Right renal pelvis (tissue), 4 donors: ENCODE measurements at places on chromosomes 12 and 14. TPM values are rescaled to one million over a fixed set of nuclear protein-coding genes. Genes with fewer than 3 reads are reported as not detected.
A peak's percentile ranks its signal among the peaks of the same experiment; 100 is the strongest.

DNA sequence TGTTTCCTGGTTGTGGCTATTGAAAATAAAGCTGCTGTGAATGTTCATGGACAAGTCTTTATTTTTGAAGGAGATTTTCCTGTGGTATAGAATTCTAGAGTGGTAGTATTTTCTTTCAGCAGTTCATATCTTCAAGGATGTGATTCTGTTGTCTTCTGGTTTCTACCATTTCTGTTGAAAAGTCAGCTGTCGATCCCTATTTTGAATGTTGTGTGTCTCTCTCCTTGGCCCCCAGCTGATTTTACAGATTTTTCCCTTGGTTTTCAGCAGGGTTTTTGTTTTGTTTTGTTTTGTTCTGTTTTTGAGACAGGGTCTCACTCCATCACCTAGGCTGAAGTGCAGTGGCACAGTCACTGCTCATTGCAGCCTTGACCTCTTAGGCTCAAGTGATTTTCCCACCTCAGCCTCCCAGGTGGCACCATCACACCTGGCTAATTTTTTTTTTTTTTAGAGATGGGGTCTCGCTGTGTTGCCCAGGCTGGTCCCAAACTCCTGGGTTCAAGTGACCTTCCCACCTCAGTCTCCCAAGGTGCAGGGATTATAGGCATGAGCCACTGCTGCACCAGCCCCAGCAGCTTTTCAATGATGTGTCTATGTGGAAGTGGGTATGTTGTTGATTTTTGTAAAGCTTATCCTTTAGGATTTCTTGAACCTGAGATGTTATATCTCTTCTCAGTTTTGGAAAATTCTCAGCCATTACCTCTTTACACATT lies 28.1 kb downstream of the CFAP251 start:
- no peak for DNase-seq

DNA sequence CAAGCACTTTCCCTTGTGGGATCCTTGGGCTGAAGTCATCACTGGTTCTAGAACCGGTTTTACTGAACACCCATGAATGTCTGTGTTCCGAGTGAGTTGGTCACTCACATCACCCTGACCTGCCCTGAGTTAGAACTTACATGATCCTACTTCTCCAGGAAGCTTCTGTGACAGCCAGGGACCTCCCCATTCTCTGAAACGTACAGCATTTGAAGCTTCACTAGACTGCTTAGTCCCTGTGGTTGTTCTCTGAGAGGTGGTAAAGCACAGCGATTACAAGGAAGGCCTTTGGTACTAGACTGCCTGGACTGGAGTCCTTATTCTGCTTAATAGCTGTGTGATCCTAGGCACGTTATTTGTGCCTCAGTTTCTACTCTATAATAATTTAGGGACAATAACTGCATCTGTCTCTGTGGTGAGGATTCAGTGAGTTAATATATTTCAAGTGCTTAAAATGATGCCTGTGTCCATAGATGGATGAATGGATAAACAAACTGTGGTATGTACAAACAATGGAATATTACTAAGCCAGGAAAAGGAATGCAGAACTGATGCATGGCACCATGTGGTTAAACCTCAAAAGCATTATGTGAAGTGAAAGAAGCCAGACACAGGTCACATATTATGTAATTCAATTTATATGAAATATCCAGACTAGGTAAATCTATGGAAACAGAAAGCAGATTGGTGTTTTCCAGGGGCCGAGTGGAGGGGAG lies 54.7 kb upstream of the DDX11 start:
- no peak for DNase-seq

DNA sequence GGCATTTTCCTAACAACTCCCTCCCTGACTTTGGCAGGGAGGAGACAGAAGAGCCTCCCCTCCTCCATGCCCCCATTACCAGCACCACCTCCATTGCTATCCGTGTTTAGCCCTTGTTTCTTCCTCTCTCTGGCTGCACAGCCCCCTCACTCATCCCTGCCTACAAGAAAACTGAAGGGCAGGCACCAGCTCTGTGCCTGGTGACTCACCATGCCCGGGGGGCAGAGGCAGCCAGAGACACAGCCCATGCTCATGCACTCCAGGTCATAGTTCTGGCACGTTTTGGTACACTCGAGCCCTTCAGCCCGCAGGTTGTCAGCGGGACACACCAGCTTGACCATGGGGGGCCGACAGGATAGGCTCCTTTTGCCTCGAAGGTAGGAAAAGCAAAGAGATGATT lies 80.4 kb downstream of the VWF start:
- DNase-seq: no peak

- DNase-seq: no peak
Observed at GRCh38 chr12:84857525-84858208, 54.9 kb downstream of the SLC6A15 start.

- no peak for DNase-seq
Observed at GRCh38 chr14:105941226-105942166, 415.1 kb downstream of the TMEM121 start.

C12orf50 gene
- 0.29 TPM for polyA plus RNA-seq

- no peak for DNase-seq
Observed at GRCh38 chr12:79407671-79408622, 282.8 kb downstream of the PAWR start.

- DNase-seq: no peak
Observed at GRCh38 chr14:27392153-27392552, 794.3 kb upstream of the NOVA1 start.

TAC3 gene
- 5.3 TPM for polyA plus RNA-seq

KRT2 gene
- not detected for polyA plus RNA-seq

GRCh38 chr14:20482382-20482781 lies 13.2 kb downstream of the PNP start:
- DNase-seq: no peak

DNA sequence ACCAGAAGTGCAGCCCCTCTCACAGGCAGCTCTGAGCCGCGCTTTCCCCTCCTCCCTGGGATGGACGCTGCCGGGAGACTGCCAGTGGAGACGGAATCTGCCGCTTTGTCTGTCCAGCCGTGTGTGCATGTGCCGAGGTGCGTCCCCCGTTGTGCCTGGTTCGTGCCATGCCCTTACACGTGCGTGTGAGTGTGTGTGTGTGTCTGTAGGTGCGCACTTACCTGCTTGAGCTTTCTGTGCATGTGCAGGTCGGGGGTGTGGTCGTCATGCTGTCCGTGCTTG lies 12.3 kb upstream of the TAMALIN start:
- DNase-seq: no peak

GRCh38 chr12:91139286-91139685 lies 28.0 kb upstream of the LUM start:
- DNase-seq: no peak

DNA sequence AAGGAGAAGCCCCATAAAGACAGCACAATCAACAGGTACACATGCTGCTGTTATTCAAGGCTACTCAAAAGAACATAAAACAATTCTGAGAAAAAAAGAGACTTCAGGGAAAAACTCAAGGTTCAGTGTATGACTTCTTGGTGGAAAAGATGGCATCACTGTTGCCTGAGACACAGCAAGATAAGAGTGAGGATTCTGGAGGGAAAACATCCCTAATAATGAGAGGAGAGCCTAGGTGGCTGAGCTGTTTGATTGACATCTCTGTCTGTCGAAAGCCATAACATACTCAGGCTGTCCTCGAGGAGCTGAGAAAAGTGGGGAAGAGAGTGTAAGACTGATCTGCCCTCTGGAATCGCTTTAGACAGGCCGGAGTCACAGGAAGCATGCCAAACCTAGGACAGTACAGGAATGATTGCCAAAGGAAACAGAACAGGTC lies 193.4 kb upstream of the AMIGO2 start:
- DNase-seq: no peak

DNA sequence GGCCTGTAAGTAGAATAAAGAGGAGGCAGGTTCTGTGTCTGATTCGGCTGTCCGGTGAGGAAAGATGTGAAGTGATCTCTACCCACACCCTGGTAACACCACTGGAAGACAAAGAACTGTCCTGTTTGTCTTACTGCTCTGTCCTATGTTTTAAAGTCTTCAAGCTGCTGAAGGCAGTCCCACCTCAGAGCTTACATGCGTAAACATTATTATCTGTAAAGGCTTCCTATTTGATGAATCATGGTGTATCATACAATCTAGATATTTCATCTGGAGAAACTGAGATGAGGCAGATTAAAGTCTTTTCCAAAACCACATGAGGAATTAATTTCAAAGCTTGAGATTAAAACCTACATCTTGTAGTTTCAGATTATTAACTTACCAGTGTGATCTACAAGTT lies 427.6 kb downstream of the ZFP36L1 start:
- DNase-seq: no peak

P2RX2 gene
- polyA plus RNA-seq: 2.3 TPM

ARHGAP9 gene
- polyA plus RNA-seq: 2.5 TPM

DNA sequence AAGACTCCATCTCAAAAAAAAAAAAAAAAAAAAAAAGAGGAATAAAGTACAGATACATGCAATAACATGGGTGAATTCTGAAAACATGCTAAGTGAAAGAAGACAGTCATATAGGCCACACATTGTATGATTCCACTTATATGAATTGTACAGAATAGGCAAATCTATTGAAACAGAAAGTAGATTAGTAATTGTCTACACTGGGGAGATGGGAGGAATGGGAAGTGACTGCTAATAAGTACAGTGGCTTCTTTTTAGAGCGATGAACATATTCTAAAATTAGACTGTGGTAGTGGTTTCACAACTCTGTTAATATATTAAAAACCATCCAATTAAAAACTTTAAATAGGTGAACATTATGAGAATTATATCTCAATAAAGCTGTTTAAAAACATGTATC lies 74.4 kb downstream of the ANKS1B start:
- no peak for DNase-seq

GRCh38 chr12:100445081-100445481 lies 28.6 kb upstream of the NR1H4 start:
- no peak for DNase-seq

DNA sequence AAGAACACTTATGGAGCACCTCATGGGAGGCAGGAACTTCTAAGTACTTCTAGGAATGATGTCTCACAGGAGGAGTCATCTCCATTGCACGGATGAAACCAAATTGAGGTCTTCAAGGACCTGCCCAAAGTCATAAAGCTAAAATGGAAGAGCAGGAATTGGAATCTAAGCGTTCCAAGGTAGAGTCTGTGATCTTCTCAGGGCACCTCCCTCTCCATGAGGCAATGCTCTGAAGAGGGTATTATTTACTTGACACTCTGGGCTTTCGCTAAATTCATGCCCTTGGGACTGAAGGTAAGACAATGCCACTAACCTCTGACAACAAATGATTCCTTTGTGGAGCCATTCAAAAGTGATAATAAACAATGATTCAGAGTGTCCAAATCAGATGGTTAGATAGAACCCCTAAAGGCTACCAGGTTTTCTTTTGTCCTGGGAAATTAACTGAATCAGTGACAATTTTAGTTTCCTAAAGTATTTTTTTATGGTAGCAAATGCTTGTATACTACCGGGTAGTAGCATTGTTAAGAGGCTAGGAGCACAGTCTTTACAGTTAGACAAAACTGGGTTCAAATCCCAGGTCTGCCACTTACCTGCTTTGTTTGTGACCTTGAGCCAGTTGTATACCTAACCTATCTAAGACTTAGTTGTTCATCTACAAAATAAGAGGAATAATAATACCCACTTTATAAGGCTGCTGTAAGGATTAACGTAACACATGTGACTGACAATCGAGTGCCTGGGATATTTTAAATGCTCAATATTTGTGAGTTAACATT lies 12.3 kb downstream of the HMGA2 start:
- no peak for DNase-seq

HOXC12 gene
- polyA plus RNA-seq: not detected

DNA sequence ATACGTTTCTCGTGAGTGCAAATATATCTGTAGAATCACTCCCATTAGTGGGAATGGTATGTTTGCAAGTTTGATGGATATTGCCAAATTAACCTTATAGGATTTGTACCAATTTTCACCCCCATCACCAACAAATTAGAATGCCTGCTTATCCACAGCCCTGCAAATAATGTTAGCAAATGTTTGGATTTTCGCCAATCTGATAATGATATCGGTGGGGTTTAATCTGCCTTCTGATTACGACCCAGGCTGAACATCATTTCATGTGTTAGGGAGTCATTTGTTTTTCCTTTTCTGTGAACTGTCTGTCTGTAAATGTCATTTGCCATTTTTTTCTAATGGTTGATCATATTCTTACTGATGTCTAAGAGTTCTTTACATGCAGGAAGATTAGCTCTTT lies 4.1 kb upstream of the DAZAP2 start:
- DNase-seq: no peak

TRHDE gene
- polyA plus RNA-seq: 28.0 TPM

GRCh38 chr14:51954031-51954430 lies 35.3 kb upstream of the RTRAF start:
- no peak for DNase-seq

KRT84 gene
- polyA plus RNA-seq: not detected

DNA sequence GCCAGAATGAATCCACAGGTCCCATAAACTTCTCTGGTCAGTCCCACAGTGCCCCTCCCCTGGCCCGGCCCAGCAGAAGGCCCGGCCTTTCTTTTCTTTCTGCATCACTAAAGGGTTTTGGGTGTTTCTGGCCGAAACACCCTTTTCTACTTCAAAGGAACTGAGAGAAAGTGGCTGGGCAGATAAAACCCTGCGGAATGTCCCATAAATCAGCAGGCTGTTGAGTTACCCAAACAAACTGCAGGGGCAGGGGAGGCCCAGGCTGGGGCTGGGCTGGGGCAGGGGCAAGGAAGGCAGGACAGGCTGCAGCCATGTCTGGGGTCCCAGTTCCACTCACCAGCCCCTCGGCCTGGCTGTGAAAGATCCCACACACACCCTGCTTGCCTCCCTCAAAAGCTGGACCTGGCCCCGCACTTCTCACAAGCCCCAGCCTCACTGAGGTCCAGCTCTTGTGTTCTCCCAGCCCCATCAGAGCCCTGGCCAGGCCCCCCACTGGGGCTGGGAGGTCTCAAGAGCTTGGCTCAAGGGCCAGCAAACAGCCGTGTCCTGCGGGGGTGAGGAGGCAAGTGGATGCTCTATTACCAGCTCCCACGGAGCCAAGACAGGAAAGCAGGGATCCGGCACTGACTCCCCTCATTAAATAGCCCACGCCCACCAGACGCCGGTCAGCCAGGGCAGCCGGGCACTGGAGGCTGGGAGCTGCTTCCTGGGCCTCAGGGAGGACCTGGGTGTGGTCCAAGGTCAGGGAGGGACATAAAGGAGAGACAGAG lies 41.9 kb downstream of the CCNK start:
- DNase-seq: no peak

DNA sequence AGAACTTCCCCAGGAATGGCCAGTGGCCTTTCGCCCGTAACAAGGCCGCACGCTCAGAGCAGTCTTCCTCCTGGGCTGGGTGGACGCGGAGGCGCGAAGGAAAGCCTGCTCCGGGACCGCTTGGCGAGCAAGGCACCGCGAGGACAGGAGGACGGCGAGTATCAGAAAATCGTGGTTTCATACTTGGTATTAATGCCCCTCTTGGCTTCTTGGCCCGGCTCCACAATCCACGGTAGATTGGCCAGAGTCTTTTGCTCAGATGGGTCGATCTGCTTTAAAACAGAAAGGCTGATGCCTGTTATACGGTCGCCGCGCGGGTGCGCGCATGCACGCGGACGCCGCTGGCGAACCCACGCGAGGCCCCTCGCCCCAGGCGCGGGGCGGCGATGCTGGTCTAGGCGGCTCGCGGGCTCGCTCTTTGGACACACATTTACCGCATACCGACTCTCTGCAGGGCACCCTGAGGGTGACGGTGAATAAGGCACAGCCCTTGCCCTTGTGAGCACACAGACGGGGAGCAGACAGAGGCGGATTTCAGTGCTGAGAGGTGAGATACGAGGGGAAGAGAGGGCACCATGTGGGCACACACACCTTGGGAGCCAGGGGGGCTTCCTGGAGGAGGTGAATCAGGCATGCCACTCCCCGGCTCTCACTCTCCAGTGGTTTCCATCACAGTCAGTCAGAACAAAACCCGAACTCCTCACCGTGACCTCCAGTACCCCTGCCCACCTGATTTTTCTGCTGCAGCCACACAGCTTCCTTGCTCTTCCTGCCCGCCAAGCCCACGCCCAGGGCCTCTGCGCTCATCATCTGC lies 100.7 kb downstream of the APAF1 start:
- peak; percentile 31 for DNase-seq

GRCh38 chr12:119601877-119602733 lies 8.5 kb downstream of the TMEM233 start:
- no peak for DNase-seq
